HFFc6 (cell line): ENCODE measurements at places on chromosomes 13 and 19.

GRCh38 chr19:5024282-5024681 is 55.4 kb downstream of the KDM4B start:
- no peak for DNase-seq

- no peak for DNase-seq
Measured at GRCh38 chr13:37535501-37535900, 63.1 kb downstream of the POSTN start.

DNA sequence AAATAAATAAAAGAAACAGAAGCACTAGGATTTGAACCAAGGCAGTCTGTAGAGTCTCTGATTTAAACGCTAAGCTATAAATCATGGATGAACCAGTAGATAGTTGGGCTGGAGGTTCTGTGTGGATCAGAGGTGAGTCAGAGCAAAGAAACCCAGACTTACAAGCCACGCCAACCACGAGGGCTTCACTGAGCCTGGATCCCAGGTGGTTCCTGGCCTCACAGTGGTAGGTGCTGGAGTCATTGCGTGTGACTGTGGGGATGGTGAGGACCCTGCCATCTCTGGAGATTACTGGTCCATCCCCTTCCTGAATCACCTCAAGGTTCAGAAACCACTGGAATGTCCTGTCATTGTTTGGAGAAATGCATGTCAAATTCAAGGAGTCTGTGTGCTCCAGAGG is 19.3 kb upstream of the CEACAM20 start:
- DNase-seq, result peak; percentile 73

DNA sequence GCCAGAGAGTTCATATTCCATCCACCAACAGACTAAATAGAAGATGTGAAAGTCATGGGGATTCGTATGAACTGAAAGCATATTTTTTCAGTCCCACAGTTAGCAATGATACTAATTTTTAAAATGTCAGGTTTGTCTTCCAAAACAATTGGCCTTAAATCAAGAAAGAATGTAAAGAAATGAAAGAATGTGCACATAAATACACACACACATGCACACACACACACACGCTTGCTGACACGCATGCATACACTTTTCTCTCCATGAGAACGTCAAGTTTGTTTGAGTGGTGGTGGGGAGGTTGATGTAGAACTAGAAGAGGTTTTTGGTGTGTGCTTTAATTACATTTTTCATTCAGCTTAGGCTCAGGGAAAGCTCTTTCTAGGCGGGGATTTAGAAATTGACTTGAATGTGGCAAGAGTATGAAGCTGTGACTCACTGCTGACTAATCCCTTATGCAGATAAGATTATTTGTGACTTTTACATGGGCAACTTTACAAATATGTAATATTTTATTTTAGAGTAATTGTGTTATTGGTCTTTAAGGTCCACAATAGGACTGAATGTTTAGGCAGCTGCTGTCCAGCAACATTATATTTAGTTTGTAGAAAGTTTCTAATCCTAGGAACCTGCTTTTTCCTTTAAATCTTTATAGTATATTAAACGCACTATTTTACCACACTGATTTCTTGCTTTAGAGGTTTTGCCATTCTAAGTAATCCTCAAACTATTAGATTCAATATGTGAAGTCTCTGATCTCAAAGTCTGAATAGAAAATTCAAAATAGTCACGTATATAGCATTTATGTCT is 18.8 kb downstream of the FLT1 start:
- DNase-seq, result peak; percentile 84

DNA sequence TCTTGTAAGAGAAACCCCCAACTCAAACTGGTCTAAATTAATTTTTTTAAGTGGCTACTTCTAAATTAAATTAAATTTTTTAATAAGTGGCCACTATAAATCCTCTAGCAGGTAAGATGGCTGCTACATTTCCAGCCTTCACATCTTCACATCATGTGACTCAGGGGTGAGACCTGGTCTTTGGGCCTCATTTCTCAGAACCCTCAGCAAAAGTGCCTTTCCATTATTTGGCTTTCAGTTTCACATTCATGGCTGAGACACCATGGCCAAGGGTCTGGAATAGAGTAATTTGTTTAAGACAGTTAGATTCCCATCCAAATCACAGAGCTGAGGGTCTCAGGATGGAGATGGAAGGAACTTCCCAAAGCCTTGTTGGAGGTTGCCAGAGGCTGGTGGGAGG is 47.5 kb downstream of the DCT start:
- no peak for DNase-seq

DNA sequence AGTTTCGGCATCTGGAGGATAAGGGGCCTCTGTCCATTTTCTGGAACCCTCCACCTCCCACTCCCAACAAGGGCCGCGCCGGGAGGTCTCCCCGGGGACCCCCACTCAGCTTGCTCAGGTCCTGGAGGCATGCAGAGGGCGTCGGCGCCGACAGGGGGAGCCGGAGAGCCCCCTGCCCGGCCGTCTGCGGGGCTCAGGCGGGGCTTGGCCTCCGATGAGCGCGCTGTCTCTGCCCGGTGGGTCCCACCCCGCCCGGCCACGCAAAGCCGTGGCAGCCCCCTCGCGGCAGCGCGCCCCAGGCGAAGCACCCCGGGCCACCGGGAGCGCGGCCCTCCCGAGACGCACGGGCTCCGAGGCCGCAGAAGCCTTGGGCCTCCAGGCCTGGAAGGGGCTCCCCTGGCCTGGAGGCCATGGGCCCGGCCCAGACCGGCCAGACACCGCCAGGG is 149.7 kb upstream of the ZNF536 start:
- DNase-seq, result no peak

DNA sequence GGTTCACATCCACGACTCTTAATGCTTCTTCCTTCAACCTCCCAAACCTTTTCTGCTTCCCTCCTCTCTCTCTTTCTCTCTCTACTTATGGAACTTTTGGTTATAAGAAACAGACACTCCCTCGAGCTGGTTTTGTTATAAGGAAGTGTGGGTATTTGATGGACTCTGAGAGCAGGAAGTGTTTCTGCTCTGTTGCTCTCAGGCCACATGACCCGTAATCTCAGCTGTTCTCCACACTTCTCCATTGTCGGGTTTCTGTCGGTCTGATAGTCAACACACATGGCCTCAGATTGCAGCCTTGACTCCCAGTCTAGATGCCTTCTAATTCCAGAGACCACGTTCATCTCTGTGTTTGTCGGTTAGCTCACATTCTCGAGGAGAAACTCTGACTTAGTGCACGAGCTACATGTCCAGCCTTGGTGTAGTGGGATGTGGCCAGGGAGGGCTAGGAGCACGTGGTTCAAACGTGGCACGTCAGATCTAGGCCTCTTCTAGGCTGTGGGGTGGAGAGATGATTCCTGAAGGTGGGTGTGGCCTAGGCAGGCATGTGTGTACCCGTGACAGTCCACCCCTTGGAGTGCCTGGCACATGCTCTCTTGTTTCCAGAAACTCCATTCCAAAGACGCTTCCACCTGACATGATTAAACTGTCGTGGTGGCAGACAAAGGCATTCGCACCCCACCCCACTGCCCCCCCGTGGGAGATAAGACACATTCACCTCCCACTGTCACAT is 26.3 kb downstream of the CNFN start:
- DNase-seq, result no peak

DNA sequence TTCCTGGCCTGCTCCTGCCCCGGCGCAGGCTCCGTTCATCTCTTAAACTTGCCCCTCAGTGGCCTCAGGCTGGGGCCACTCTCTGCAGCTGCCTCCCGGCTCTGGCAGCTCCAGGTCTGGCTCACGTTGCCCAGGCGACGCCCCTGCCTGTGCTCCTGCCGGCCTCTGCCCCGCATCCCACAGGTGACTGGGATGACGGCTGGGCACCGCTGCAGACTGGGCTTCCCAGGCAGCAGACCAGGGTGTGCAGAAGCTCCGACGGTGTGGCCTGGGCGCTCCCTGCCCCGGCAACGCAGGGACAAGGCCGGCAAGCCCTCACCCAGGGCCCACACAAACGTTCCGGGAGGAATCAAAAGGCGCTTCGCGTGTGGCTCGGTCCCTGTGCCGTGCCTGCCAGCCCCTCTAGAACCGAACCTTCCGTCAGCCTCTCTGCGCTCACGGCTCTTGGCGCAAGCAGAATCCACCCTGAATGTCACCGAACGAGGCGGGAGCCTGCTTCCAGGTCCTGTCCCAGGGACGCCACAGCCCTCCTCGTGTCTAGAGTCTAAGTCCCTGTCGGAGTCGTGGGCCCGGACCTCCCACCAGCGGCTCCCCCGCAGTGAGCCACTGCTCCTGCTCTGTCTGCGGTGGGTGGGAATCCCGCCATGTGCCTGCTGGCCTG is 64.8 kb downstream of the MLLT1 start:
- DNase-seq, result no peak

DNA sequence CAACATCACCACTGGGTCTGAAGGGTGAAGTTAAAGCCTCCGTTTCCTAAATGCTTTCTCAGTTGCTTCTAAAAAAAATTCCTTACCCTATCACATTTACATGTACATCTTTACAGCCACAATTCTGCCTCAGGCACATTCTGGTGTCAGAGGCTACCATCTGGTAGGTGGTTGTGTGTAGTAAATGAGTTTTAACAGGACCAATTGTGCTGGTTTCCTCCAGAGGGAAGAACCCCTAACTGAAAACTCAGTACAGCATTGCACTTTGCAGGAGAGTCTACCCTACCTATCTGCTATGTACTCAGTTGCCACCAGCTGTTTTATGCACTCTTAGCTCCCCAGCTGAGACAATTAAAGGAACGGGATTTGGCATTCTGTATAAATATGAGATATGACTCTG is 1576.5 kb downstream of the PCDH9 start:
- no peak for DNase-seq

DNA sequence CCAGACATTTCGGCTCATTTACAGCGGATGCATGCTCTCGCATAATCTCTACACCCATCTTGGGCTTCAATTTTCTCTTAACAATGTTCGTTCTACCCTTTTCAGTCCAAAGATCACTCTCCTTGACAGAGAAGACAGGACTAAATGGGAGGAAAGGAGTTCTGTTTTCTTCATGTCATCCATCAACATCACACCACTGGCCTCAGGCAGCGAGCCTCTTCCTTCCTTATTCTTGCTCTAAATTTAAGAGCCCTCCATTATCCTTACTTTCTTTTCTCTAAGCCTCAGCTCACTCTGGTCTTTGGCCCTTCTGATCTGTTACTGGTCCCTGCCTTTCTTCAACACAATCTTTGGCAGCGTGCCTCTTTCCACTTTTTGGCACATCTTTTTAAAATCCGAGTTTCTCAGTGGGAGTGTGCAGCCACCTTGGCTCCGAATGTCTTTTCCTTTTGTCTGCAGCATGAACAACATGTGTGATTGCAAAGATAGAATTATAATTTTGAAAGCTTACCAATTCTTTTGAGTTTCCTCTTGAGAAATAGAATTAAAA is 98.7 kb downstream of the FAM216B start:
- no peak for DNase-seq

DNA sequence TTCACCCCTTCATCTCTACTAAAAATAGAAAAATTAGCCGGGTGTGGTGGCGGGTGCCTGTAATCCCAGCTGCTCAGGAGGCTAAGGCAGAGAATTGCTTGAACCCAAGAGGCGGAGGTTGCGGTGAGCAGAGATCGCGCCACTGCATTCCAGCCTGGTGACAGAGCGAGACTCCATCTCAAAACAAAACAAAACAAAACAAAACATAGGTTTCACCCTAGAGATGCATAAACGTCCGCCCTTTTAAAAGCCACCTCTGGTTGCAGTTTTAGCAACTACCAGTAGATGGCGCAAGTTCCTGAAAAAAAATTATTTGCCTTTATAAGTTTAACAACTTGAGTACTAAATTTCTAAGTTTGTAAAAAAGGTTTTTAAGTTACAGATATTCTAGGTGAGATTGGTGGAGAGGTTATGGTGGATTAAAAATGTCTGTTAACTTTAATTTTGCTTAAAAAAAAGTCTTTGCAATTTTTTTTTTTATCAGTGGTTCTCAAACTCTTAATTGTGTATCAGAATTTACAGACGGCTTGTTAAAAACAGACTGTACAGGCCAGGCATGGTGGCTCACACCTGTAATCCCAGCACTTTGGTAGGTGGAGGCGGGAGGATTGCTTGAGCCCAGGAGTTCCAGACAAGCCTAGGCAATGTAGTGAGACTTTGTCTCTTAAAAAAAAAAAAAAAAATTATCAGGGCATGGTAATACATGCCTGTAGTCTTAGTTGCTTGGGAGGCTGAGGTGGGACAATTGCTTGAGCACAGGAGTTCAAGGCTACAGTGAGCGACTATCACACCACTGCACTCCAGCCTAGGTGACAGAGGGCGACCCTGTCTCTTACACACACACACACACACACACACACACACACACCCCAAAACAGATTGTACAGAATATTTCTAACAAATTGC is 42.1 kb downstream of the NAA16 start:
- peak; percentile 59 for DNase-seq

DNA sequence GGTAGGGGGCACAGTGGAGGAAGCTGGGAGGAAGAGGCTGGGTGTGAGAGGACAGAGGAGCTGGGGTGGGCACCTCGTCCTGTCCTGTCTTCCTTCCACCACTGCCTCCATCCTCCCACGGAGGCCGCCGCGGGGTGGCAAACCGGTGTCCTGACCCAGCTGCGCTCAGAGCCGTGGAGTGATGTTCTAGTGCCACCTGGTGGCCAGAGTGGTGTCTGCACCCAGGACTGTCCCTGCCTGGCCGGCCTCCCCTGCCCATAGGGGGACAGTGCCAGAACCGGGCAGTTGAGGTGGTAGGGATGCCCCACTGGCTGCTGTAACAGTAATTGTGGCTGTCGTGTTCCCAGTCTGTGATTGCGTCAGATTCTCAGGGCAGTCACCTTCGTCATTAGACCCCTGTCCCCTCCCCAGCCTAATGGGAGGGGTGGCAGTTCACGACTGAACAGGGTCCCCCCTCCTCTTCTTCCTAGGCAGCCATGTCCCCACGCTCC is 11.1 kb upstream of the ARRDC2 start:
- DNase-seq, result peak; percentile 69

- DNase-seq, result no peak
Measured at GRCh38 chr13:94558716-94559115, 37.2 kb downstream of the TGDS start.

- peak; percentile 95 for DNase-seq
Measured at GRCh38 chr13:110347535-110348308, 40.6 kb downstream of the COL4A2 start.

- no peak for DNase-seq
Measured at GRCh38 chr13:33725340-33725739, 92.6 kb upstream of the RFC3 start.

DNA sequence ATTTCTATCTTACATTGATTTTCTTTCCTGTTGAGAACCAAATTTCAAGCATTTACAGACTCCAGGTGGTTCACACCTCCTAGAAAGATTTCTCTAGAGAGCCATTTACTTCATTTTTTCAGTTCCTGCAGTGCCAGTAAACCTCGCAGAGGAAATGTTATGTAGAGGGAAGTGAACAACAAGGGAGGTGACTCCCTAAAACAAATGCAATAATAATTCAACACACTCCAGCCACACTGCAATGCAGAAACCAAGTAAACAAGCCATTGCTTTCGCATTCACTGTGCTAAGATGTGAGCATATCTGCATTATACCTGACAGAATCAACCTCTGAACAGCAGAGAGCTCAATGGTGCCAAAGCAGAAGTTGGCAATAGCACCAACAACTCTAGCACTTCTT is 215.1 kb downstream of the RBM26 start:
- DNase-seq, result no peak

- no peak for DNase-seq
Measured at GRCh38 chr19:54352041-54352440, 12.7 kb downstream of the LAIR1 start.

GRCh38 chr19:3720349-3720917 is 12.2 kb downstream of the TJP3 start:
- no peak for DNase-seq
